ENCODE measurements at places on chromosomes 13 and 19. TPM values are rescaled to one million over a fixed set of nuclear protein-coding genes. Genes with fewer than 3 reads are reported as not detected.

Gene NDUFA11
- total RNA-seq: 265 TPM

Gene GSX1
- not detected for total RNA-seq

Gene LGALS7B
- total RNA-seq: not detected

Gene S1PR2
- 0.91 TPM for total RNA-seq

Gene BCAM
- total RNA-seq: 150 TPM

Gene ADGRE3
- total RNA-seq: not detected

Gene AMER2
- not detected for total RNA-seq

Gene PRR22
- 2.1 TPM for total RNA-seq

Gene B3GNT8
- 2.9 TPM for total RNA-seq

Gene ZNF222
- total RNA-seq: 1.8 TPM

Gene ALKBH6
- total RNA-seq: 124 TPM

Gene EBPL
- total RNA-seq: 129 TPM

Gene CEBPA
- total RNA-seq: 21.3 TPM

Gene CRLF1
- total RNA-seq: not detected

Gene KCTD15
- 28.1 TPM for total RNA-seq

Gene NUMBL
- total RNA-seq: 14.6 TPM

Gene ZNF177
- 0.03 TPM for total RNA-seq

Gene CCL25
- total RNA-seq: not detected

Gene CHMP2A
- total RNA-seq: 268 TPM

Gene POSTN
- total RNA-seq: not detected

Gene WBP4
- 3.7 TPM for total RNA-seq

All from HT-29 (cell line).